Vagina (tissue), 2 donors: ENCODE measurements at places on chromosomes 12 and 14.

GRCh38 chr14:42214981-42215491 lies 608.4 kb downstream of the LRFN5 start:
- no peak for DNase-seq

- DNase-seq, result no peak
Measured at GRCh38 chr14:35248476-35248788, 43.8 kb upstream of the PSMA6 start.

DNA sequence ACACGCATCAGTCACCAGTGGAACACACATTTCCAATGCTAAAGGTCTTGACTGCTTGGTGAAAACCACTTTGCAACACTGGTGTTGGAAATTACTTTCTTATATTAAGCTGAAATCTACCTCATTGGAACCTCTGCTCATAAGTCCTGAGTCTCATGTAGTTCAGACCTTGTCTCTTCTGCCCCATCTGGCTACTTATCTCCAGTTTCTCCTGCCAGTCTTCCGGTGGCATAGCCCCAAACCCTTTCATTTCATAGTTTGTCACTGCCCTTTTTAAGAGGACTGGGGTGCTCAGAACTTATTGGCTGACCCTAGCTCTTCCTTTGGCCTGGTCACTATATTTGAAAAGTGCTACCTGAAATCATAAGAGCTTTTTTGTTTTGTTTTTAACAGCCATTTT lies 43.7 kb downstream of the HELB start:
- DNase-seq, result no peak

DNA sequence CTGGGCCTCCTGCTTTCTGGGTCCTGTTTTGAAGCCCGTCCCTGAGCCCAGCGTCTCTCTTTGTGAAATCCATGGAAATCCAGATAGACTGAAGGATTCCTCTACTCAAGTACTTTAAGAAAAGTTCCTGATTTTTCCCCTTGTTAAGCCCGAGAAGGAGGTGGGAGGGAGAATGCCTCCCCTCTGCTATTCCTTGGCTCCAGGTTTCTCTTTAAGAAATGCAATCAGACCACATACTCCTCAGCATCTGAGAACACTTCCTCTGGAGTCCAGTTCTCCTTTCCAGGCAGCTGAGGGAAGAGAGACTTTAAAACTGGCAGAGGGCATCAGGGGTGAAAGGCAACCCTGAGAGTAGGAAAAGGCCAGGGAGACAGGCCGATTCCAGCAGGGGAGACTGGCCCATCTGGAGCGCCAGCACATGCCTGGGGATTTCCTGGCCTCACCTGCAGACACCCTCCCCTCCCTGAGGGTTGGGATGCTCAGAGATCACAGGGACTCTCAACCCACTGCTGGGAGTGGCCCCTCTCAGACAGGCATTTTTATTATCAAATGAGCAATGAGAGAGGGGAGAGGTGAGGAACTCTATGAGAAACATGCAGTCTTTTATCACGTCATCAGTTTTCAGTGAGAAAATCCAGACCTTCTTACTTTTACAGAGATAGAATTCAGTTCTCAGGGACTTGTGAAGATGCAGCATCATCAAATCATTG lies 2.0 kb upstream of the EMP1 start:
- no peak for DNase-seq
